ENCODE measurements at places on chromosomes 16 and 17.
A peak's percentile ranks its signal among the peaks of the same experiment; 100 is the strongest.

GRCh38 chr16:81863630-81864352, 84.7 kb downstream of the PLCG2 start:
- DNase-seq = no peak

DNA sequence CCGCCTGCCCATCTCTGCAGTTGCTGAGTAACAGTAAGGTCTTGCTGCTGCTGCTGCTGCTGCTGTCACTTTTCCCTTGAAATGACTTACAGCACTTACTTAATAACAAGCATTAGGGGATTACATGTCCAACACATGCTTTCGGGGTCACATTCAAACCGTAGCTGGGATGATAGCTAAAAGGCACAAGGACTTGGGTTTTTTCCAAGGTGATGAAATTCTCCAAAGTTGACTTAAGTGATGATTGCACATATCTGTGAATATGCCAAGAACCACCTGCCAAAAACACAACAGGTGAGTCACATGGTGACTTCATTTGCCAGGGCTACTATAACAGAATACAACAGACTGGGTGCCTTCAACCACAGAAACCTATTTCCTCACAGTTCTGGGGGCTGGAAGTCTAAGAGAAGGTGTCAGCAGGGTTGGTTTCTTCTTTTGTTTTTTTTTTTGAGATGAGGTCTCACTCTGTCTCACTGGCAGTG, 121.9 kb upstream of the TNRC6C start:
- DNase-seq = peak; percentile 71

DNA sequence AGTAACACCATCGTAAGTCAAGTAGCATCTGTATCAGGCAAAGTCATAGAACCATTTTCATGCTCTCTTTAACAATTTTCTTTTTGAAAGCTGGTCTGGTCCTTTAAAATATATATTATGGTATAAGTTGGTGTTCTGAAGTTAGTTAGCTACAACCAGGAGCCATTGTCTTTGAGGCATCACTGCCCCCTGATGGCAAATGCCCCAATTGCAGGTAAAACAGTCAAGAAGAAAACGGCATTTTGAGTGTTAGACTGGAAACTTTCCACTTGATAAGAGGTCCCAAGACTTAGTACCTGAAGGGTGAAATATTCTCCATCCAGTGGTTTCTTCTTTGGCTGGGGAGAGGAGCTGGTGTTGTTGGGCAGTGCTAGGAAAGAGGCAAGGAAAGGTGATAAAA, 14.1 kb downstream of the TP53 start:
- no peak for DNase-seq

DNA sequence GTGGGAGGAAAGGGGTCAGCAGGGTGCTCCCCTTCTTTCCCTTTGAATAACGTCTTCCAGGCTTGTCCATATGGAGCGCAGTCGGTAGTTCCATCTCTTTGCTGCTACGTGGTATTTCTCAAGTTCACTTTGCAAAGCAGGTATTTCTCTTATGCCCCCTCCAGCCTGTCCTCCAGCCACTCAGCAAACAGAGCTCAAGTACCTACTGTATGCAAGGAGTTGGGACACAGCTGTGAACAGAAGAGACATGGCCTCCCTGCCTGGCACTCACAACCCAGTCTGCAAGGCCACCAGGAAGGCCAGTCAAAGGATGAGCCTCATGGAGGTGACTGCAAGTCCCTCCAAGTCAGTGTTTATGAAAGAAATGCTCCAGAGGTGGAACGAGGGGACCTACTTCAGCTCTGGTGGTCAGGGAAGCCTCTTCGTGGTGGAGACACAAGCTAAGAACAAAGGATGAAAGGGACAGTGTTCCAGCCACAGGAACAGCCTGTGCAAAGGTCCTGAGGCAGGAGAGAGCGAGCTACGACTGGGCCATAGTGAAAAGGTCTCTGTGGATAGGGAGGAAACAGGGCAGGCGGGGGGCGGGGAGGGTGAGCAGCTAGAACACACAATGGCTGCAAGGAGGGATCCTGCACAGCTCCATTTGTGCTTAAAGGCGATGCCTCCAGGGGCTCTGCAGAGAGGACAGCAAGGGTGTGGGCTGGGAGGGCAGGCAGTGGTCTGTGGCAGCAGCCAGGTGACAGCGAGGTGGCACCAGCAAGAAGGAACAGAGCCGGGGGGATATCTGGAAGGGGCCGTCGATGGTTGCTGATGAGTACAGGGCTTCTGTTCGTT, 32.6 kb downstream of the PPL start:
- DNase-seq = no peak

DNA sequence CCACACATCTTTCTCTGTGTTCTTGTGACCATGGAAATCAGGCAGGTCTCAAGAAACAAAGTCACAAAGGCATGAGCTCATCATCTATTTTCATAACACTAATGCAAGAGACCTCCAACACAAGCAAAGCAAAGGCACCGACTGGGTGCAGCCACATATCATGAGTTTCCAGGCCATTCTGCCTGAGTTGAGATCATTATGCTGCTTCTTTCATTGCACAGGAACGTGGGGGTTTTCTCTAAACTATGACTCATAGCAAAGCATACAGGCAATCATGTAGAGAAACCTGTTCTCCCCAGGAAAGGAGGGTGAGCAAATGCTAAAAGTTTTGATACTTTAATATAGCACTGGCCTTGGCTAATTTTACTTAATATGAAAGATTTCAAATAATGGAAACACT, 60.7 kb downstream of the GRIN2A start:
- DNase-seq = peak; percentile 82

- DNase-seq = no peak
Observed at GRCh38 chr17:17466511-17466910, 10.3 kb upstream of the MED9 start.

DNA sequence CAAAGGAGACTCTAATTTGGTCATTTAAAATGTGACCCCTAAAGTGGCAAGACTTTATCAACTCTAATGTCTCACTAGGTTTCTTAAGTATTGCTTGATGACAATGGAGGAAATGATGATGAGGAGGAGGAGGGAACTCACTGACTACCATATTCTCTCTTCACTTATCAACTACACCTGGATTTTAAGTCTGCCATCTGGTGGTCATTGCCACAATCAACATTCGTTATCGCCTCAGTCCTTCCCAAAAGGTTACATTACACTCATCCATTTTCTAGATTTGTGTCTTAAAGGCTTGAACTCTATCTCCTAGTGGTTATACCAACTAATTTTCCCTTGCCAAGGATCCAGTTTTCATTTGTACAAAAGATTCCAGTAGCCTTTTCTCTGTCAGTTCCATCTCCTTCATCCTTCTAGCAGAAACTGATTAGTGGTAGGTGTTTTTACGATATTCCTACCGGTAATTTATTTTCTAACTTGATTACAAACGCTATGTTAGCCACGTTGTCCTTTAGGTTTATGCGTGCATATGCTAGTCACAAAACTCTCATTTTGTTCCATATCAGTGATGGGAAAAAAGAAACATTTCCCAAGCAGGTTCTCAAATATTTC, 114.6 kb upstream of the NOG start:
- peak; percentile 26 for DNase-seq

DNA sequence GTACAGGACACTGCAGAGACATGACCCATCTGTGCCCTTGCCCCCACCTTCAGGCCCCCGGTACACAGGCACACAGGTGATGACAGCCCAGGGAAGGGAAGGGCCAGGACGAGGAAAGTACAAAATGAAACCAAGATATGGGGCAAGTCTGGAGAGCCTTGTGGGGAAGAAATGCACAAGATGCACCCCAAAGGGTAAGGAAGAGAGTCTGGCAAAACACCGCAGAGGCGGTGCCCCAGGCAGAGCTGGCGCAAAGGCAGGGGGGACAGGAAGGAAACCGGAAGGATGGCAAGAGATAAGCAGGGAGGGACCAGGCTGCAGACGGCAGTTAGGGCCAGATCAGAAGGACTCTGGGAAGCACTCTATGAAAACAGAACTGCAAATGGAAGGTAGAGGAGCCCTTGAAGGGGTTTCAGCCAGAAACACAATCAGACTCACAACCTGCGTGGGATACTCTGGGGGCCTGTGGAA, 81.4 kb downstream of the SLC39A11 start:
- no peak for DNase-seq

GRCh38 chr16:1389762-1390161, 24.7 kb downstream of the UNKL start:
- no peak for DNase-seq

GRCh38 chr16:56199164-56199563, 7.9 kb downstream of the GNAO1 start:
- no peak for DNase-seq

GRCh38 chr16:1984347-1985225, 593 bp downstream of the GFER start:
- DNase-seq = no peak

DNA sequence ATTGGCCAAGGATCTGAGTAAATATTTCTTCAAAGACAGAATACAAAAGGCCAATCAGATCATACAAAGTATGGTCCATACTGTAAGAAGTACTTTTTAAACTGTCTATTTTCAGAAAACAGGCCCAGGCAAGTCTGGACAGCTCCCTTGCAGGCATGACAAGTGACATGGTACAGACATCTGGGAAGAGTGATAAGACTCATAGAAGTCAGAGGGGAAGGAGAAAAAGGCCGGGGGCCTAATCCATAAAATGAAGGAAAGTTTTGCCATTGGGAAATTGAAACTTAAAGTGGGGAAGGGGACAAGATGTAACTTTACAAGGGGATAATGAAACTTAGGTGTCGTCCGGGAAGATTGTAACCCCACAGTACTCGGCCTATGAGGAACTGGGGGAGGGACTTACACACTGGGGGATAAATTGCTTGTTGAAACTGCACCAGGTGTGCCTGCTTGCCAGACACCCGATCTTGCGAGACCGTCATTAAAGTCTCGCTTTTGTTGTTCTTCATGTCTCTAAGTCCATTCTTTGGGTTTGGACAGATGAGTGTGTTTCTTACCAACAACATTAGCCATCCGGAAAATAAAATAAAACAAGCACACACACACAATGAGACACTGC, 684.0 kb downstream of the CDH11 start:
- DNase-seq = no peak

GRCh38 chr17:30278032-30278431, 13.7 kb downstream of the BLMH start:
- DNase-seq = no peak

DNA sequence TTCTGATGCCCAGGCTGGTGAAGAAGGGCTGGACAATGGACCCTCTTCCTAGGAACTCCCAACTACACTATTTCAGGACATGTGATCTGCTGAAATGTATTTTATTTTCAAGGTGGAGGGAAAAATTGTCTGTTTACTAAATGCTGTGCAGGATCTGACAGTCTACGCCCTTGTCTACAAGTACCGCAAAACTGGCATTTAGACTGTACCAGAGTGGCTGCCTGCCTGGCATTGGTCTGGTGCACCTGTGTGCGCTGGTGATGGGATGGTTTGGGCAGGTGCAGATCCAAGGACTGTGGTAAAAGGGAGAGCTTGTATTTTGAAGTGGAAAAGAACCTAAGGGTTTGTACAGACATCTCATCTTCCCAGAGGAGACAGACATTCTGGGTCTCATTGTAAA, 79.7 kb downstream of the AIPL1 start:
- no peak for DNase-seq

- peak; percentile 59 for DNase-seq
Observed at GRCh38 chr17:28124962-28125361, 82.5 kb downstream of the NLK start.

DNA sequence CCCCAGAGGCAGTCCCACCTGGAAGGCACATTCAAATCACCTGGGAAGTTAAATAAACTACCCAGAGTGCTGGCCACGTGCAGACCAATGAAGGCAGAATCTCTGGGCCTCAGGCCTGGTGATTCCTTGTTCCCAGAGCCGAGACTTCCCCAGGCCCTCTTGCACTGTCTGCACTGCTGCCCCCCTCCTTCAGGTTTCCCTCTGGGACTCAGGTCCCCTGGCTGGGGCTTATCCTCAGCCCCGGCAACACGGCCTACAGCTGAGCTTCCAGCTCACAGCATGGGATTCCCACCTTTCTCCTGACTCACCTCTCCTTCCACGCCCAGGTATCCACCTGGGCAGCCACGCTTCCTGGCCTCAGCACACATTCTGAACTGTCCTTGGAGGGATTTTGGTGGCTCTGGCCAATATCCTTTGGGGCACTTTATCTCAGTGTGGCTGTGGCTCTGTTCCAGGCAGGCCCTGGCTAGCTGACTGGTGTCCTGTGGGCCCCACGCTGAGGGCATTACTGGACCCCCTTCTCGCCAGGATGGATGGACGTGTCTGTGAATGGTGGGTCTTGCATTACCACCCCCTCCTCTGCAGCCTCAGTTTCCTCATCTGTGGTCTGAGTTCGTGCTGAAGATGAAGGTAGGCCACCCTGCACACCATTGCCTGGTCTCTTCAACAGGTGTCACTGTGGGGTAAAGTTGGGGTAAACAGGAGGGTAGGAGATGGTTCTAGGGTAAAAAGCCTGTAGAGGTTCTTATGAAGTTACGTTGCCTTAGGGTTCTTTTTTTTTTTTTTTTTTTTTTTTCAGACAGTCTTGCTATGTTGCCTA, 165.7 kb downstream of the IRF8 start:
- DNase-seq = no peak

GRCh38 chr16:10504404-10504885, 76.0 kb downstream of the EMP2 start:
- no peak for DNase-seq

DNA sequence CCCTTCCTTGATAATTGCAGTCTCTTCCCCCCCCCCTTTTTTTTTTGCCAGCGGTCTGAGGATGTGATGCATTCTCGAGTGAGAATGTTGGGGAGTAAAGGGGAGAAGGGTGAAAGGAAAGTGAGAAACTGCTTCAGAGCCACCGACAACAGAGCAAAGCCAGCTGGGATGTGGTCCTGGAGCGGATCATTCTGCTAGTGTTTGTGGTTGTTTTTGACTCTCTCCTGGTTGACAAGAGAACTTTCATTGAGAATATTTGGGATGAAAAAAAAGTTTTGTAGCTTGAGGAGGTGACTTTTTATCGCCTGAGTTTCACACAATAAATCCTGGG, 1.3 kb downstream of the NF1 start:
- no peak for DNase-seq

- DNase-seq = no peak
Observed at GRCh38 chr17:44232061-44232460, 12.6 kb upstream of the UBTF start.

DNA sequence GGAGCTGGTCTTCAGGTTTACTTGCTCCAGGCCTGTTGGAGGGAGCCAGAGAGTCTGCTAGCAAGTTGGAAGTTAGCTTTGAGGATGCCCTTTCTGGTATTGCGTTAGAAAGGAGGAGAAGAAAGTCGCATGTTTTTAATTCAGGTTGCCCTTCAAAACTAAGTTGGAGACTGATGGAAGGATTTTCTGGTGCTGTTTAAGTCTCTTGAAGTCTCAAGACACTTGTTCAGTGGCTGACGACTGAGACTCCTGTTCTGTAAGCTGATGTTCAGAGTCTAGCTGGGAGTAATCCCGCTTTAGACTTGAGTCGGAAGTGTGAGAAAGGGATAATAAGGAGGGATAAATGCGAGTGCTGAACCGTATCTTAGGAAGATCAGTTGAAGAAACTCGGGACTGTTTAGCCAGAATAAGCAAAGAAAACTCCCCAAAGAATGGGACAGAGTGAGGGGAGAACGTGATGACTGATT, 740 bp downstream of the AATF start:
- no peak for DNase-seq
